Stimulated activated CD4-positive, alpha-beta T cell treated with anti-CD3 and anti-CD28 coated beads, Interleukin-1b, Interleukin-23, amount 100 ng/mL, for 1 hour (primary cell): ENCODE measurements at places on chromosomes 4 and X.

DNA sequence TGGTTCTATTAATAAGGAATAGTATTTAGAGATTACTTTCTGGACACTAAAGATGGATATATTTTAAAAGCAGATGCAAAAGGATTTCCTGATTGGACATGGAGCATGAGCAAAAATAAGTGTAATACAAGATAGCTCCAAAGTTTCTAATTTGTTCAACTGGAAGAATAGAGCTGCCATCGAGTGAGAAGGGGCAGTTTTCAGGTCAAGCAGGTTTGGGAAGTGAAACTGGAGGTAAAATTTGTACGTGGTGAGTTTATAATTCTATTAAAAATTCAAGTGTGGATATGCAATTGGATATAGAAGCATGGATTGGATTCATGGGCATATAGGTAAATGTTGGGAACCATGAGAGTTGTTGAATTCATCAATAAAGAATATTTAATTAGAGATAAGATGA is 31.8 kb downstream of the PRDM8 start:
- no peak for DNase-seq

GRCh38 chr4:24169956-24170355 is 280.1 kb upstream of the PPARGC1A start:
- DNase-seq, result no peak

DNA sequence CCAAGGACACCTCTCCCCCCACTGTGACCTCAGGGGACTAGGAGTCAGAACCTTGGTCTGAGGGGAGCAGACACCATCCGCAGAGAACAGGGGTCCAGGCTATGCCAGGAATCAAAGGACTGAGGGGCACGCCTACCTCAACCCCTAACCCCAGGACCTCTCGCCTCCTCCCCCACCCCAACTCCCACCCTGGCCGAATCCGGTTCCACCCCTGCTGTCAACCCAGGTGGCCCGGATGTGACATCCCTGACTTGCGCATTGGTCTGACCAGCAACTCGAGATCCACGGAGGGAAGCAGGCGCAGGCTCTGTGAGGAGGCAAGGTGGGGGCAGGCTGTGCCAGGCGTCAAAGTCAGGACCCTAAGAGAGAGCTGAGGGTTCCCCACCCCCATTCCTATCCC is 468 bp upstream of the MAGEA4 start:
- no peak for DNase-seq

- no peak for DNase-seq
Observed at GRCh38 chrX:55028040-55028439, 2.7 kb downstream of the ALAS2 start.

DNA sequence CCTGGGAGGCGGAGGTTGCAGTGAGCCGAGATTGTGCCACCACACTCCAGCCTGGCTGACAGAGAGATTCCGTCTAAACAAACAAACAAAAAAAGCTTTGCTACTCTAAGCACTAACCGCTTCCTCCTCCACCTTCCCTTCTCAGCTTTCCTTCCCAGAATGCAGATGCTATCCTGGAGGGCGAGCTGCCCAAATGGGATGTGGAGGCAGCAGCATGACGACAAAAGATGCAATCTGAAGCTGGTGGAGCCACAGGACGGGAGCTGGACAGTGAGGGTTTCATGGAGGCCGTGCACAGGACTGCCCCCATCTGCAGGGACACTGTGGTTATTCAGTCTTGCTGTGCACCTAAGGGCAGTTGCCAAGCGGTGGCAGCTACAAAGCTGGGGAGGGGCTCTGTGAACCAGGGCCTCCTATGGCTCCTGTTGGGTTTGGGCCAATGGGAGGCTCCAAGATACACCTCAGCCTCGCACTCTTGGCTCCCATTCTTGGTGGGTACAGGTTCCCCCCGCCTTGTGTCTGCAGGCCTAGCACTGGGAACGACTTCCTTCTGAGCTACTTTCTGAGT is 47.4 kb downstream of the WDR1 start:
- no peak for DNase-seq

GRCh38 chrX:151570561-151570960 is 7.1 kb downstream of the PASD1 start:
- no peak for DNase-seq

DNA sequence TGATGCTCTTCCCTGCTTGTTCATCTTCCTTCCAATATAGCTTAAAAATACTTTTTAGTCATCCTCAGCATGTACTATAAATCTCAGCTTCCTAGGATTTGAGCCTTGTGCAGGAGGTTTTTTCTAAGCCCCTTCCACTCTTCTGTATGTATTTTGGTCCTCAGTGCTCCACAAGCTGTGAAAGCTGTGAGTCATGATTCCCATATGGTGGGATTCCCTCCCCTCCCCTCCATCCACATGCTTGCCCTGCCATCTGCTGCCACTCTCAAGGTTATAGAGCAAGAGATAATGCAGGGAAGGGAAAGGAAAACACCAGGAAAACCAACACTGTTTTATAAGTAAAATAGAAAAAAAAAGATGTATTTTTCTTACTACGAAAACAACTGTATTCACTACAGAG is 58.5 kb upstream of the AP1S2 start:
- no peak for DNase-seq

- DNase-seq, result no peak
Observed at GRCh38 chr4:83591730-83592129, 55.8 kb downstream of the GPAT3 start.

DNA sequence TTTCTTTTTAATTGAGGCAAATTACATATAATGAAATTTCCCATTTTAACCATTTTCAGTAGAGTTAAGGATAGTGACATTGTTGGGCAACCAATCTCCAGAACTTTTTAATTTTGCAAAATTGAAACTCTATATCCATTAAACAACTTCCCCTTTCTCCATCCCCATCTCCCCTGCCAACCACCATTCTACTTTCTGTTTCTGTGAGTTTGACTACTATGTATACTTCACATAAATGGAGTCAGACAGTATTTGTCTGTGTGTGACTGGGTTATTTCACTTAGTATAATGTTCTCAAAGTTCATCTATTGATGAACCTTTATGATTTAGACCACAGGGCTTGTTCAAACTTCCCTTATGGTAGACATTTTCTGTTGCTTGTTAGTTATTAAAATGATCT is 364.5 kb upstream of the MAD2L1 start:
- DNase-seq, result no peak

DNA sequence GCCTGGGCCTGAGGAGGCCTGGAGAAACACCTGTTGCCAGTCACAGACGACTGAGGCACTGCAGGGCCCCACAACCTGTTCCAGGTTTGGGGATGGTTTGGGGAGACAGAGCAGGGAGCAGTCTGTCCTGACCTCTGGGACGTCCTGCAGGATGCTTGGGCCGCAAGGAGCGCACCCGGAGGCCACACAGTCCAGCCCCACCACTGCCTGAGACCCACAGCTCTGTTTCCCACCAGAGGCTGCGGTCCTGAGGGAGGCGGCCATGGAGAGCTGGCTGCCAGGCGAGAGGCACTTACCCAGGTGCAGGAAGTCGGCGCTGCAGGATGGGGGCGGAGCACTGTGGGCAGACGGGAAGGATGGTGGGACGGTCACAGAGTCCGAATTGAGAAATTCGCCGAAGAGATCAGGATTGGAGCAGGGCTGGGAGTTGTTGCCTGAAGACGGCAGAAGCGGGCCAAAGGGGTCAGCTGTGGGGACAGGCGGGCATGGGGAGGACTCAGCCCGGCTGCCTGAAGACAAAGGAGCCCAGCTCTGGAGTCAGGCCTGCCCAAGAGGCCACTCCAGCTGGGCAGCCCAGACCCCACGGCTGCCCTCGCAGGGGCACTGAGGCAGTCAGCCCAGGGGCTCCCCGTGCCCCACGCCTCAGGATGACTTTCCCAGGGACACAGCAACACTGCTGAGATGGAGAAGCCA is 40.3 kb upstream of the CPLX1 start:
- no peak for DNase-seq

DNA sequence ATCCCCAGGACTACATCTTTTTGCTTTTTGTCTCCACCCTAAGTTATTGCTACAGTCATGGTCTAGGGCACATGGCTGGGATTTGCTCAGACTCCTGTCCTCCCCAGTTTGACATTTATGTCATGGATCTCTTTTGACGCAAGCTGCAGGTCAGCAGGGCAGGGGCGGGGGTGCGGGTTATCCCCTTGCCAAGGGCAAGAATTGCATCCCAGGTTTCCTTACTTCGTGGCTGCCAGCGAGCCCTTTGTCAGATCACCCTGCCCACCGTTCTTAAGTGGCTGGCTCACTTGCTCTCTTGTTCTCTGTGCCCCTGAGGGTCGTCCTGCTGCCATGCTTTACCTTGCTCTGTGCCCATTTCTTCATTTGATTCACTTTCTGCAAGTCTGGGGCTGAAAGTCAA is 21.1 kb upstream of the UBA1 start:
- no peak for DNase-seq
